ENCODE measurements at places on chromosomes 6 and 20.

DNA sequence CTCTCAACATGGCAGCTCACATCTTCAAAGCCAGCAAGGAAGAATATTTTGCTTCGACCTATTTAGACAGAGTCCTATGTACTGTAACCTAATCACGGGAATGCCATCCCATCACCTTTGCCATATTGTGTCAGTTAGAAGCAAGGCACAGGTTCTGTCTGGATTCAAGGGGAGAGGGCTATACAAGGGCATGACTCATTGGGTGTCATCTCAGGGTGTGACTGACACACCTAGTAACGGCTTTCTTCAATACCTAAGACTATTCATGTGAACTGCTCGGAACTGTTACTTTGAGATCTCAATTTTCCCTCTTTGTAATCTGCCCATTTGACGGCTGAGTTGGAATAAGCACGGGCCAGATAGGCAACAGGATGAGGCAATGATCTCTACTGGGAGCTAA, 135.6 kb upstream of the HDGFL1 start:
- no peak overlapping the region for H3K27ac ChIP-seq
- H3K27me3 ChIP-seq, result no peaks in the 10 kb centered on the region
- no peaks in the 10 kb centered on the region for H3K4me1 ChIP-seq
- no peaks in the 10 kb centered on the region for H3K36me3 ChIP-seq
- DNase-seq, result no peak

GRCh38 chr20:46377518-46377917, 28.9 kb downstream of the ELMO2 start:
- no peaks in the 10 kb centered on the region for H3K27me3 ChIP-seq
- H3K4me1 ChIP-seq, result no peaks in the 10 kb centered on the region
- no peak for DNase-seq
- no peak overlapping the region for H3K27ac ChIP-seq

- DNase-seq, result no peak
- H3K4me1 ChIP-seq, result peaks cover 11% of the 10 kb centered on the region
- H3K4me3 ChIP-seq, result no peak overlapping the region
- H3K27ac ChIP-seq, result no peak overlapping the region
- H3K36me3 ChIP-seq, result no peaks in the 10 kb centered on the region
Measured at GRCh38 chr6:30206799-30207618, 6.2 kb downstream of the TRIM26 start.

GRCh38 chr6:139251045-139251690, 40.6 kb downstream of the TXLNB start:
- peak overlapping the region; percentile 46 for H3K27ac ChIP-seq
- H3K4me3 ChIP-seq, result no peak overlapping the region
- no peaks in the 10 kb centered on the region for H3K36me3 ChIP-seq
- peaks cover 22% of the 10 kb centered on the region for H3K4me1 ChIP-seq
- H3K27me3 ChIP-seq, result no peaks in the 10 kb centered on the region
- no peak for DNase-seq

- peaks cover 16% of the 10 kb centered on the region for H3K27me3 ChIP-seq
- no peaks in the 10 kb centered on the region for H3K4me1 ChIP-seq
- H3K4me3 ChIP-seq, result no peak overlapping the region
- H3K36me3 ChIP-seq, result no peaks in the 10 kb centered on the region
- H3K27ac ChIP-seq, result no peak overlapping the region
- no peak for DNase-seq
Measured at GRCh38 chr6:1400126-1400850, 10.9 kb downstream of the FOXF2 start.

DNA sequence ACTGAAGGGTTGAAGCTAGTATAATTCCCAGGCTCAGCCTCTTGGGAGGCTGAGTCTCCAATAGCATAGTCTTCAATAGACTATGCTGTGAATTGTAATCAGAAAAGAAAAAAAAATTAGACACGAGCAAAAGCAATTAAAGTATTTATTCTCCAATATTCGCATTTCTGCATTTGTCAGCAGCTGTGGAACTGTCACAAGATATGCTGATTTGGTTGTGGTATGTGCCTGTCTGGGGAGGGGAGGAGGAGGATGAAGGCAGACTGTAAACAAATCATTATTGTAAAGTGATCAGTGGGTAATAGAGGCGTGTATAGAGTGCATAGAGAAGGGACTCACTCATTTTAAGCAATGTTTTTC, 10.1 kb upstream of the BICRAL start:
- H3K27me3 ChIP-seq, result no peaks in the 10 kb centered on the region
- H3K27ac ChIP-seq, result peak overlapping the region; percentile 100
- H3K4me1 ChIP-seq, result peaks cover 32% of the 10 kb centered on the region
- H3K4me3 ChIP-seq, result peak overlapping the region; percentile 72
- H3K36me3 ChIP-seq, result no peaks in the 10 kb centered on the region

DNA sequence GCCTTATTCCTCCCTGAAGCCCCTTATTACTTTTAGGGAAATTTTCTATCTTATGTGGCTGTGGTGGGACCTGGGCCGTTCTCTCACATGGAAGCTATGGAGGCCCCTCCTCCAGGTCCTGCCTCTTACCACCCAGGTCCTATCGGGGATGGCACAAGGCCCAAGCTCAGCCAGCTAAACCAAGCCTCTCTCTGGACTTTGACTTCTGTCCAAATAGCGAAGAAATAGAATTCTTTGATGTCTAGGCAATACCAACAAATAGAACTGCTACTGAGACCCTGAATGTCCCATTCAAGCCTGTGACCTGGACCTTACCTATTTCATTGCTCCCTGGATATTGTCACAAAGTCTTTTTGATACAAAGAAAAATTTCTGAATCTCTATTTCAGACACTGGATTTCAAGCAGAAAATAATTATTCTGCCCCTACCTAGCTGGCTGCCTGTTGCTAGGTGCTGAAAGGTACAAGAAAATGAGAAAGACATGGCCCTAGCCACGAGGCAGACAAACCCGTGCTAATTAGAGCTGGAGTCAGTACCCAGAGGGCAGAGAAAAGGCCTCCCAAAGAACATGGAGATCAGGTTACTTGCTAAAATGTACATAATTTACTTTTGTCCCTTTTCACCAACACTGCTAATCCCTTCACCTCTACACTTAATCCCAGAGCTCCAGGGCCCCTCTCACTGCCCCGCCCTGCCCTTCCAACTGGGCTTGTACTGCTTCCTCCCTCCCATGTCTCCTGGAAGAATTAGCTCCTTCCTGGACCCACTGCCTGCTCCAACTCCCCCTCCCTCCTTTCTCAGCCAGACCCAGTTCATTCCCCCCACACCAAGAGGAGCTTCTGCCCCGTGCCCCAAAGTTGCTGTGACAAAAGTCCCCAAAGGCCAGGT, 15.5 kb upstream of the NNAT start:
- DNase-seq, result no peak
- no peak overlapping the region for H3K4me3 ChIP-seq
- H3K27ac ChIP-seq, result no peak overlapping the region
- H3K27me3 ChIP-seq, result no peaks in the 10 kb centered on the region
- no peaks in the 10 kb centered on the region for H3K36me3 ChIP-seq

- H3K4me3 ChIP-seq, result no peak overlapping the region
- peaks cover 13% of the 10 kb centered on the region for H3K4me1 ChIP-seq
- peaks cover 5% of the 10 kb centered on the region for H3K36me3 ChIP-seq
- H3K27ac ChIP-seq, result no peak overlapping the region
Measured at GRCh38 chr20:59947376-59947775, 7.2 kb downstream of the FAM217B start.

DNA sequence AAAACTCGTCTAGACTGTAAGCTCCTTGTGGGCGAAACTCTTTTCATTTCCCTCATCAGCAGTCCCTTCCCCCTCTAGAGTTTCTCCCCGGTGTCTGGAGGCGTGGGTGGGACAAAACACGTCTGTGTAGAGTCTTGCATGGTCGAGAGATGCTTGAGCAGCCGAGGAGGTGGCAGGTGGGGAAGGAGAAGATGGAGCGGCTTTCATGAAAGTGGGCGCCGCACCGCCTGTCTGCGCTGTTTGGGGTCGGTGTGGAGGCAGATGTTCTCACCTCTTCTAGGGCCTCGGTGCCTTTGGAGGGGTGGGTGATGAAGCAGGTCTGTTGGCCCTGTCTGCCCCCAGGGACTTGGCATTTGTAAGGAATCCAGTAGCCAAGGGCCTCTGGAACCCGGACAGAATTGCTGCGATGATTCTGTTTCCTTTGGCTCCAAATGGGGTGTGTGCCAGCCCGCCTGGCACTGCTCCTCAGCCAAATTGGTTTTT, 1.2 kb downstream of the BRPF3 start:
- peak overlapping the region; percentile 91 for H3K4me3 ChIP-seq
- H3K27ac ChIP-seq, result no peak overlapping the region
- peaks cover 8% of the 10 kb centered on the region for H3K4me1 ChIP-seq
- H3K27me3 ChIP-seq, result no peaks in the 10 kb centered on the region
- no peaks in the 10 kb centered on the region for H3K36me3 ChIP-seq

DNA sequence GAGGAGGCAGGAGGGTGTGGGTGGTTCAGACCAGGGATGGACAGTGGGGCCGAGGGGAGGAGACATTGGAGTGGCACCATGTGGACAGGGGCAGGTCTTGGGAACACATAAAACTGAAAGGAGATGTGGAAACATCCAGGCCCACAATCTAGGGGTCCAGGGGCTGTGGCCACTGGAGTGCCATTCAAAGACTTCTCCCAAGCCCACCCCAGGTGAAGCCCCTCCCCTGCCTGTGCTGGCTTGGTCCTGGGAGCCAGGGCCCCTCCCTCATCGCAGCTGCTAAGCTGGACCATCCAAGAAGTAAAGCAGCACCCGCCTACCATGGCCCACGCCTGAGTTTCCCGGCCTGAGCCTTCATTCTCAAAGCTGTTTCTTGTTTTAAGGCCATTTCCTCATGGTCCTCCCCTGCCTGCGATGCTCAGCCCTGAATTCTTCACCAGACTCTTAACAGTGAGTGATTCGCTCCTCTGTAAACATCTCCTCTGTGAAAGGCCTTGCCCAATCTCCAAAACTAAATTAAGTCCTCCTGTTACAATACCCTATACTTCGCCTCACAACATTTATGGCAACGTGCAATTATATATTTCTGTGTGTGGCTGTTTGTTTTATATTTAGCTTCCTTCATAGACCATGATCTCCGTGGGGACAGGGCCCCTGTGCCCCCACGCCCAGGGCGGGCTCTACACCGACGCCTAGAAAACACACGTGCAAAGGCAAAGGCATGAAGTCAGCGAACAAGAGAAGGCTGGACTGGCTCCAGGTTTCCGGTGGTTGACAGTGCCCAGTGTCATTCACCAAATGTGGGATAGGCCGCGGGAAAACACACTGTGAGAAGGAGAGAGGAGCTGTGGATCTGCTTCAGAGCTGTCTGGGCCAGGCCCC, 267.8 kb downstream of the ERMARD start:
- H3K4me3 ChIP-seq, result no peak overlapping the region
- H3K27me3 ChIP-seq, result no peaks in the 10 kb centered on the region
- DNase-seq, result no peak
- H3K4me1 ChIP-seq, result no peaks in the 10 kb centered on the region
- no peaks in the 10 kb centered on the region for H3K36me3 ChIP-seq
- no peak overlapping the region for H3K27ac ChIP-seq

DNA sequence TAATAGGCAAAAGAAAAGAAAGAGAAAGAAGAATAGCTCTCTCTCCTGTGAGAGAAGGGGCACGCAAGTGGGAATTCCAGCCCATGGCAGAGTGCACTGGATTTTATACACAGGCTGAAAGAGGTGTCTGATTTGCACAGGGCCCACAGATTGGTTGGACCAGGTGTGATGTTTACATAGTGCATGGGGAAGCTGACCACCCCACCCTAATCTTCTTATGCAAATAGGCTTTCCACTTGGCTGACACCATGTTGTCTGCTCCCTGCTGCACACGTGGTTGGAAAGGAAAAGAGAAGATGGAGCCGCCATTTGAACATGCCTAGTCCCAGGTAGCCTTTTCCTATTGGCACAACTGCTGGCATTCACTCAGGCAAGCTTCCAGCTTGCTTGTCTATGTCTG, 20.2 kb downstream of the MICA start:
- no peak for DNase-seq
- no peaks in the 10 kb centered on the region for H3K27me3 ChIP-seq
- H3K36me3 ChIP-seq, result no peaks in the 10 kb centered on the region
- no peak overlapping the region for H3K4me3 ChIP-seq

GRCh38 chr20:17611540-17612286, 41.8 kb downstream of the DSTN start:
- H3K27me3 ChIP-seq, result no peaks in the 10 kb centered on the region
- peaks cover 18% of the 10 kb centered on the region for H3K4me1 ChIP-seq
- 0 out of 2 replicates have a peak, but pooled peaks cover 3% of the 10 kb centered on the region for H3K36me3 ChIP-seq

DNA sequence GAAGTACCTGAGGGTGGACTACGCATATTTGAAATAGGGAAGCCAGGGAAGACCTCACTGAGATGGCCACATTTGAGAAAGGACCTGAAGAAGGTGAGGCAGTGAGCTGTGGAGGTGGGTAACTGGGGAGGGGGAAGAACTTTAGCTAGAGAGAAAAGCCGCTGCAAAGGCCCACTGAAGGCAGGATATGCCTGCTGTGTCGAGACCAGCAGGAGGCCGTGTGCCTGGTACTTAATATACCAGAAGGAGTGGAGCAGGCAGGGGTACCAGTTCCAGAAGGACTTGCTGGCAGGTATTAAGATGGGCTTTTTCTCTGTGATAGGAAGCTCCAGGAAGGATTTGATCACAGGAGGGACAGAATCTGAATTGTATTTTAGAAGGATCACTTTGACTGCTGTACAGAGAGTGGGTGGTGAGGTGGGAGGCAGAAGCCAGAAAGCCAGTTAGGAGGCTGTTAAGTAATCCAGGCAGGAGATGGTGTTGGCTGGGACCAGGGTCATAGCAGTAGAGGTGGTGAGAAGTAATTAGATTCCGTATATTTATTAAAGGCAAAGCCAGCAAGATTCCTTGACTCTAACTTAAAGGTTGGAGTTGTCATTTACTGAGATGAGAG, 54.2 kb upstream of the FANCE start:
- H3K4me1 ChIP-seq, result peaks cover 15% of the 10 kb centered on the region
- H3K4me3 ChIP-seq, result no peak overlapping the region
- H3K27ac ChIP-seq, result no peak overlapping the region
- H3K36me3 ChIP-seq, result no peaks in the 10 kb centered on the region
- no peaks in the 10 kb centered on the region for H3K27me3 ChIP-seq
- no peak for DNase-seq

- no peak for DNase-seq
- no peak overlapping the region for H3K4me3 ChIP-seq
- H3K27me3 ChIP-seq, result no peaks in the 10 kb centered on the region
- no peaks in the 10 kb centered on the region for H3K36me3 ChIP-seq
- H3K4me1 ChIP-seq, result 0 out of 2 replicates have a peak, but pooled peaks cover 6% of the 10 kb centered on the region
Measured at GRCh38 chr20:23625236-23625964, 12.4 kb downstream of the CST3 start.

- H3K4me1 ChIP-seq, result 0 out of 2 replicates have a peak, but pooled peaks cover 6% of the 10 kb centered on the region
- H3K27me3 ChIP-seq, result no peaks in the 10 kb centered on the region
- DNase-seq, result peak; percentile 86
Measured at GRCh38 chr6:100228834-100229441, 234.9 kb upstream of the MCHR2 start.

GRCh38 chr20:49584418-49585382, 16.8 kb upstream of the PTGIS start:
- no peak overlapping the region for H3K27ac ChIP-seq
- no peak overlapping the region for H3K4me3 ChIP-seq
- H3K27me3 ChIP-seq, result no peaks in the 10 kb centered on the region
- peaks cover 5% of the 10 kb centered on the region for H3K4me1 ChIP-seq
- no peaks in the 10 kb centered on the region for H3K36me3 ChIP-seq

DNA sequence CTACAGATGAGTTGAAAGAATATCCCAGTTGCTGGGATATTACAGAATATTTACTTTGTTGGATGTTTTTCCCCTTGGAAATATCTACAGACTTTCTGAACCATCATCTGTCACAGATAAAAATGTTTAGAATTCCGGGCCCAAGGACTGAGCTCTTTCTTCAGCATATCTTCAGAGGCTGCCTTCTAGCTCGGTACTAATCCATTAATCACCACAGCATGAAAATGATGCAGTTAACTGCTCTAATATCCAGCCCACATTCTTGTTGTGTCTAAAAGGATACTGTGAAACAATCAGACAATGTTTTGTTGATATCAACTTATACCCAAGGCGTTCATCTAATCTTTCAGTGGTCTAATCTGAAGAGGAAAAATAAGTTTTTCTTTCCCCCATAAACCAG, 247.4 kb downstream of the TBC1D32 start:
- H3K4me1 ChIP-seq, result no peaks in the 10 kb centered on the region
- no peak for DNase-seq
- H3K4me3 ChIP-seq, result no peak overlapping the region
- H3K27me3 ChIP-seq, result no peaks in the 10 kb centered on the region
- no peak overlapping the region for H3K27ac ChIP-seq

Data from MM.1S (cell line).